ENCODE measurements at places on chromosomes 7 and 10.

- DNase-seq: no peak
These were observed 44.9 kb downstream of the SPDYE5 start for GRCh38 chr7:75536940-75537538.

DNA sequence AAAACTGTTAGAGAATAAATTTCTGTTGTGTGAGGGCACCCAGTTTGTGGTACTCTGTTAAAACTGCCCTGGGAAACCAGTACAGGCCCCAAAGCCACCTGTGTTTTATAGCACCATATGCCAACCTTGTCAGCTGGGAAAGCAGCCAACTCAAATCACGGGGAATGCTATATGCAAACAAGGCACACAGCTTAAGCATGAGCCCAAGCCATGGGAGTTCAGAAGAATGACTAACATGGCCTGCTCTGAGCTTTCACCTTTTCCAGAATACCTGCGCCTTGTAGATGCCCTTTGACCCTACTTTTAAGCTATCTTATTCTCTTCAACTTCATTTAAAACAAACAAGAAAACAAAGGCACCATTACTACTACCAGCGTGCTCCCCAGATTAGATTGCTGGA, 5.5 kb upstream of the SLC25A13 start:
- no peak for DNase-seq

DNA sequence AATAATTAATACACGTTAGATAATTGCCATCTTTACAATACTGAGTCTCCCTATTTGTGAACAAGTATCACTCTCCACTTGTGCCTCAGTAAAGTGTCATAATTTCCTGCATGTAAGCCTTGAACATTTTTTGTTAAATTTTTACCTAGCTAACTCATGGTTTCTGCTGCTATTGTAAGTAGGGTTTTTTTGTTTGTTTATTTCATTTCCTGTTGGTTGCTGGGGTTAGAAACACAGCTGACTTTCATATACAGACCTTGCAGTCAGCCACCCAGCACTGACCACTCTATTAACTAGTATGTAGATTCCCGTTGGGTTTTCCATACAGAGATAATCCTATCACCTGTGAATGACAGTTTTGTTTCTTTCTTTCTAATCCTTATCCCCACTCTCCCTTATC, 133.3 kb downstream of the MPP7 start:
- DNase-seq: no peak

DNA sequence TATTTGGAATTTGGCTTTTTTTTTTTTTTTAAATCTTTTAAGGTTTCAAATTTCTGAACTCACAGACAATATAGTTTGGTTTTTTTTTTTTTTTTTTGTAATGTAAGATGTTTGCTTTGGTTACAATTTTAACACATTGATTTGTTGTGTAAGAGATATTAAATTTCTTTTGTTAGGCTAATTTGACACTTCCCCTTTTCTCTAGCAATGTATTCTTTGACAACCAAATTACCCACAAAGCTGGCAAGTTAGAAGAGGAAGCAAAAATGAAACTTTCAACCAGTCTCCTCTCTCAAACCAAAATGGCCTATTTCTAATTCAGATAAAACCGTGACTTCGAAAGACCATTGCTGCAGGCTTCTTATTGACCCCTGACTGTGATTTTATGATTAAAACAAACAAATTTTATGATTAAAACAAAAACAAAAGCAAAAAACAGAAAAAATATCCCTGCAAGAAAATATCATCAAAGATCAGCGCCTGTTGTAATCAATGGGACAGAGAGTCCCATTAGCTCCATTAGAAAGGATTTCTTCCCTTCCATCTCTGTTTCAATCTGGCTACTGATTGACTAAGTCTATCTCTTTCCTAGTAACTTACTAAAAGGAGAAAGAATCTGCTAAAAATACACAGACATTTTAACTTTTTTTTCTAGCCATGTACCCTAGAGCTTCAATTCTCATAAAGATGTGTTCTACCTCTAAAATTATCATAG, 489.2 kb downstream of the MDFIC start:
- no peak for DNase-seq

- no peak for DNase-seq
These were observed 83.5 kb upstream of the PRKG1 start for GRCh38 chr10:50990568-50991455.

DNA sequence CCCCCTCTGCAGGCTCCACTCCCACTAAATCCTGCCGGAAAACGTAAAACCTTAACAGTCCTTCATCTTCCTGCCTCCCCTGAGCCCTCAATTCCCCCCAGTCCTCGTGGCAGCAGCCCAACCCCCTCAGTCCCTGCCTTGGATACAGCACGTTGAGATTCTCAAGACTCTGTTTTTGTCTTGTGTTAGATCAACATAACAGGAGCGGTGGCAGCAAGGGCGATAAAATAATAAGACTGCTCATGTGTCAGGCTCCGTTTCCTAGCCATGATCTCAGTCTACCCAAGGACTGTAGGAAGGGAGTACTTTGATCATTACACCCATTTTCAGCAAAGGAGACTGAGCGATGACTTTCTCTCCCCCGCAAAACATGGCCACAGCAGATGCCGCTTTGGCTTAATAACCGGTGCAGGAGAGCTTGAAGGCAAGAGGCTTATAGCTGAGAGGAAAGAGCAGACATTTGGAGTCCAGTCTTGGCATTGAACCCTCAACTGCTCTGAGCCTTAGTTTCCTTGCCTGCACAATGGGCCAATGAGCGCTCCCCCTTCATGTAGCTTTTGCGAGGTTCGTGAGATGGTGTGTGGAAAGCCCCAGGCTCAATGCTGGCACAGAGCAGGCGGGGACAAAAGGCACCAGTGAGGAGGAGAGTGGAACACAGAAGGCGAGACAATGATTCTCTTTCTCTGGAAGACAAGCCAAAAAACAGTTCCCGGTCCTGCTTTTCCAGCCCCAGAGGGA, 42.1 kb upstream of the PCBD1 start:
- DNase-seq: no peak

- no peak for DNase-seq
These were observed 7.2 kb upstream of the MBL2 start for GRCh38 chr10:52779541-52780390.

Measured in stimulated activated CD8-positive, alpha-beta memory T cell treated with anti-CD3 and anti-CD28 coated beads, Interleukin-7, amount 100 ng/mL, for 1 hour (primary cell).